Ascending aorta (tissue), 2 donors: ENCODE measurements at places on chromosomes 2 and 18.
A peak's percentile ranks its signal among the peaks of the same experiment; 100 is the strongest.

DNA sequence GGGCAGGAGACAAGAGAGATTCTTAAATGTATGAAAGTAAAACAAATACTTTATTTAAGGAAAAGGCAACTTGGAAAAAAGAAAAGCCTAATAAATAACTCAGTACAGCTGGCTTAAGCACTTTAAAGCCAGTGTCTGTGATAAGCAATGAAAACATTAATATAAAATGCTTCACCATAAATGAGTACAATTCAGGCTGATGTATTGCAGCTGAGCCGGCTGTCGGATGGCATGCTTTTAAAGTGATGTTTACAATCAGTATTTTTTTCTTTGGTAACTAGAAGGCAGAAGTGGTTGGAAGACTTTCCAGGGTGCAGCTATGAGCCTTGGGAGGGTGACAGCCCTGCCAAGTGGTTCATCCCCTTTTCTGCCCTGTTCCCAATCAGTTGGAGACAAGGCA, 58.7 kb upstream of the CELF4 start:
- DNase-seq, result no peak

- no peak for DNase-seq
Measured at GRCh38 chr2:186862869-186863709, 14.1 kb upstream of the ZSWIM2 start.

- no peak for DNase-seq
Measured at GRCh38 chr2:45885171-45885621, 233.7 kb downstream of the PRKCE start.

GRCh38 chr18:59990121-59990823, 90.5 kb downstream of the PMAIP1 start:
- DNase-seq, result no peak

- DNase-seq, result no peak
Measured at GRCh38 chr2:43766006-43766405, 7.8 kb upstream of the DYNC2LI1 start.

GRCh38 chr2:16650287-16651249, 15.1 kb downstream of the CYRIA start:
- DNase-seq, result no peak

DNA sequence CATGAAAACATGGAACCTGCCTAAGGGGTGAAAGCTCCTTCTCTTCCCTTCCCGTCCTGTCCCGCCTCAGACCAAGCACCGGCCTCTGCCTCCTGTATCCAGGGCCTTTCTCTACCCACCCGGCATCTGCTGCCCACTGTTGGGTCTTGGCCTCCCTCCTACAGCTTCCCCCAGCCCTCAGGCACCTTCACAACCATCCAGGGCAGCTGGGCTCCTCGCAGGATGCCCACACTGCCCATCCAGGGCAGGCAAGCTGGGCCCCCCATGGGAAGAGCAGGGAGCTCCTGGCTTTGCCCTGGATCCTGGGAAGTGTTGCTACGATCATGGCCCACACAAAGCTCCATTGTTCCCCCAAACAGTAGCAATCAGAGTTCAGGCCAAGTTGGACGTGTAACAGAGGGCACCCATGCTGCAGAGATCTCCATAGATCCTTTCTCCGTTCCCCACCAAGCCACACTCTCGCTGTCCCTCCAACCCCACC, 206.6 kb downstream of the NDUFA10 start:
- DNase-seq, result peak; percentile 45

GRCh38 chr2:161136696-161137324, 23.4 kb upstream of the TANK start:
- DNase-seq, result no peak

GRCh38 chr2:218659988-218660358, 490 bp downstream of the BCS1L start:
- no peak for DNase-seq

DNA sequence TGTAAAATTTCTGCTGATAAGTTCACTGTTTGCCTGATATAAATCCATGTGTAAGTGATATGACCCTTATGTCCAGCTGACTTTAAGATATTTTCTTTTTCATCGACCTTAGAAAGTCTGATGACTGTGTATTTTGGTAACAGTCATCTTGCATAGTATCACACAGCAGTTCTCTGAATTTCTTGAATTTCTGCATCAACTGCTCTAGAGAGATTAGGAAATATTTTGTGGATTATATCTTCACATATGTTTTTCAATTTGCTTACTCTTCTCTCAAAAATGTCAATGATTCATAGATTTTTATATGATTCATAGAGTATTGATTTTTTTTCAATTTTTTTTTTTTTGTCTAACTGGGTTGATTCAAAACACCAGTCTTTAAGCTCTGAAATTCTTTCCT, 945.3 kb downstream of the TRIB2 start:
- DNase-seq, result no peak

DNA sequence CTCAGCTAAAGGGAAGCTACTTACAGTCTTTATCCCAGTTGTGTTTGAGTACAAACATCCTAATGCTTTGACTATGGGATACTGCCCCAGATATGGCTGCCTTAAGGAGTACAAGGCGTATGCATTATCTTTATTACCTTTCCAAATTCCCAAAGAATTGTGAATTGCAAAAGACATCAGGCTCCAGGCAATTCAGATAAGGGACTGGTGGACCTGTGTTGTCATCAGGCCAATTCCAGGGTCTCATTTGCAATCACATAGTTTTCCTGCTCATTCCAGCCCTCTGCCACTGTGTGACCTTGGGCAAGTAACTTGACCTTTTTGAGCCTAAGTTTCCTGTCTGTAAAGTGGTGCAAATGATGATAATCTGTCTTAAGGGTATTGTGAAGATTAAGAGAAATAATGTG, 137.5 kb downstream of the FMNL2 start:
- no peak for DNase-seq

- DNase-seq, result no peak
Measured at GRCh38 chr2:57515366-57515765, 531.2 kb upstream of the VRK2 start.

DNA sequence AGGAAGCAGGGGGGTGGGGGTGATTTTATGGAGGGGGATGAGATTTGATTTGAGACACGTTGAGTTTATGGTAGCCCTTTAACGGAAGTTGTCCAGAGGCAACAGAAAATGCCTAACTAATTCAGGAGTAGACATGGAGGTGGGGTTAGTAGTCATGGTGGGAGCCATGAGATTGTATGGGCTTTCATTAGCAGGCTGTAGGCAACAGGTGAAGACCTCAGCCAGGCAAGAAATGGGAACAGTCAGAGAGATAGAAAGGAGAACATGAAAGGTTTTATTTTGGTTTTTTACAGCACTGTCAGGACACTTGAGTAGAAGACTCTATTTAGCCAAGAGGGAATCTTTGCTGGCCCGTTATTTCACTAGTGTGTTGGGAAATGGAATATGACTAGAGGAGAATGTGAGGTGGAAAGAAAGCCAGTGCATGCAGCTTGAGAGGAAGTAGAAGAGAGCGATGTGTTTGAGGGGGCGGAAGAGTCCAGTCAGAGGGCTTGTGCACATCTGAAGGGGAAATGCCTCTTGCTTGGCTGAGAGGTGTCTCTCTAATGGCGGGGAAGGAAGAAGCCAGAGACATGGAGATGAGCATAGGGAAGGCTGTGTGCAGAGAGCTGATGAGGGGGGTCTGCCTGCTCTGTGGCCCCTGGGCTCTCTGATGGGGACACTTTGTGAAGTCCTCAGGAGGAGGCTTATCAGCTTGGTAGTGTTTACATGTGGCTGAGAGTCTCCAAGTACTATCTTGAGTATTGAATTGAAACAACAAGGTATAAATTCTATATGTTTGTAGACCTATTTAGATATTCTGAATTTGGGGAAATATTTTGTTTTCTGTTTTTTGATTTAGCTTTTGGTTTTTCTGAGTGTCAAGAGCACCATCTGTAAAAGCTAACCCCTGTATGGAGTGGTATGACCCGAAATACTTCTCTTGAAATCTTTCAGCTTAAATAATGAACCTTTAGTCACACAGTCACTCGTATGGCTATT, 66.9 kb upstream of the ITM2C start:
- peak; percentile 16 for DNase-seq

DNA sequence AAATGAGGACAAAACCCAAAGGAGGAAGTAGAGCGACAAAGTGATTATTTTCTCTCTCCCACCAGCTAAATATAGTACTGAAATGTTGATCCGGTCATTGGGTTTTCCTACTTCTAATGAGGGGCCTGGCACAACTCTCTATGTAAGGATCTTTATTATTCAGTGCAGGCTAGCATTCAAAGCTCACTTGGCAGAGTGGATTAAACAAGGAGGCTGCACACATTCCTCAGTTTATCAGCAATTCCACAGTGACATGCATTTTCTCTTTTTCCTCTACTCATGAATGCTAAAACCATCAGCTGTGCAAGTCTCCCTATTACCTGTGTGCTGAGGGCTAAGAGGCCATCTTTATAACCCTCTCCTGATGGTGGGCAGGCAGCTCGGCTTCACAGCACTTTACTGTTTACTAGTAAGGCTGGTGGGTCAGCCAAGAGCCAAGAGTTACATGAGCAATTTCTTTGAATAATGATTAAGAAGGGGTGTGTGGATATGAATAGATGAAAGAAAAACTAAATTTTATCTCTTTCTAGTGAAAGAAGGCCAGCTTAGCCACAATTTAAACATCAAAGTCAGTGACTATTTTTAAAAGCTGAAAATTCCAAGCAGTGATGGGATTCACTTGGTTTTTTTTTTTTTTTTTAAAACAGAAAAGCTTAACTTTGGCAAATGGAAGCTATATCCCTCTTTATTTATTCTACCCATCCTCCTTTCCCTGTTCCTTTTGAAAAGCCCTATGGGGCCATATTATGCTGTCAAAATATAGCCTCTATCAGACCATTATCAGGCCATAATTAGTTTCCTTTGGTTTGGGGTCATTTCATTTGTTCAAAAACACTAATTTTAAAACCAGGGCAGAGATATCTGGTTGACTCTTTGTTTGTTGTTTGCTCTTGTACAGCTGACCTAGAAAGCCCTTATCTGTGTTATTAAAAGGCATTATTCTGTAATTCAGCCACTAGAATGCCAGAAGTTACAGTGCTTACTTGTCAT, 111.0 kb downstream of the RBM43 start:
- DNase-seq, result no peak

- DNase-seq, result no peak
Measured at GRCh38 chr2:227179988-227180685, 15.7 kb downstream of the COL4A3 start.

DNA sequence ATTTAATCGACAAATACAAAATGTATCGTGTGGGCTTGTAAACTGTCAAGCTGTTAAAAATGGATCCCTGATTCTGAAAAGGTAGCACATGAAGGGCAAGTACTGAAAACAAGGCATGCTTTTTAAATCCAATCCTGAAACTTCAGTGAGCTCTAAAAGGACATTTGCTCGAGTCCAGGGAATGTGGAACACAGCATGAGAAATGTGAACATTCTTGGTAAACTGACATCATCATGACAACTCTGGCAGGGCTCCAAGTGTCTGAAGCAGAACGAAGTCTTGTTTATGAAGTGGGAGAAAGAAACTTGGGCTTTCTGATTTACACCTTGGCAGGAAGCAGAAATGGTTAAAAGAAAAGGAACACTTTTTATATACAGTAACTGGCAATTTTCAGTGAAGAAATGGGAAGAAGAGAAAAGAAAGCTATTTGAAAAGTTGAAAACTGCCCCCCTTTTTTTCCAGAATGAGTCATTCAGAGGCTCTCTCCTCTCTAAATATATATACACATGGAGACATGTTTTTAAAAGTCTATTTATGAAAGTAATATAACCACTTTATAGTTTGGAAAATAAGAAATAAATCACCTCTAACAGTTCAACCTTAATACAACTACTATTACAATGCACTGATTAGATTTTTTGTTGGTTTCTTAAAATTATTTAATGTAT, 120.8 kb downstream of the GAREM1 start:
- DNase-seq, result peak; percentile 17

DNA sequence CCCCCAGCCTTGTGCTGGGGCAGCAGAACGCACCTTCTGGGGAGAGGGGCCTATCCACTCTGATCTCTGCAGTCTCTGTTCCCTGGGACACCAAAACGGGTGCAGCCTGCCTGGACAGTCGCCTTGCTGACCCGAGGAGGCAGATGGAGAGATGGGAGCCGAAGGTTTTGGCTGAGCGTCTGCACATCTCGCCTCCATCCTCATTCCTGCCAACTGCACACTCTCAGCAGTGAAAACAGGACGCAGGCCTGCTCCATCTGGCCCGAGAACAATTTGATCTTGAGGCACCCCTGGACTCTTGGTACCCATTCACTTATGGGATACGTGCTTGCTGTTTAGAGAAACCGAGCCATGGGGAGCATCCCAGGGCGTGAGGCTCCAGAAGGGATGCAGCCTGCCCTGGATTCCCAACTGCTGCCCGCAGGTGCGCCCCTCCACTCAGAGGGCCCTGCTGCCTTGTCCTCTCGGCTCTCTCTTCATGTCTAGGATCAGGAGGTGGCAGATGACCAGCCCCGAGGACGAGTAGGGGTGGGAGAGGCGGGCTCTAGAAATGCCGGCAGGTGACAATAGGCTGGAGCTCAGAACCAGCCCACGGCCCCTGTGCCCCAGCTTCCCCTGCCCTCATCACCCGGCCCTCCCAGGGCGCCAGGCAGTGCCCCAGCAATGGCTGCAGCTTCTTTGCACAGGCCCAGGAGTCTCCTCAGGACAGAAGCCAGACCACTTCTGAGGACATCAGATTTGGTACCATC, 9.1 kb upstream of the SEMA4C start:
- no peak for DNase-seq

DNA sequence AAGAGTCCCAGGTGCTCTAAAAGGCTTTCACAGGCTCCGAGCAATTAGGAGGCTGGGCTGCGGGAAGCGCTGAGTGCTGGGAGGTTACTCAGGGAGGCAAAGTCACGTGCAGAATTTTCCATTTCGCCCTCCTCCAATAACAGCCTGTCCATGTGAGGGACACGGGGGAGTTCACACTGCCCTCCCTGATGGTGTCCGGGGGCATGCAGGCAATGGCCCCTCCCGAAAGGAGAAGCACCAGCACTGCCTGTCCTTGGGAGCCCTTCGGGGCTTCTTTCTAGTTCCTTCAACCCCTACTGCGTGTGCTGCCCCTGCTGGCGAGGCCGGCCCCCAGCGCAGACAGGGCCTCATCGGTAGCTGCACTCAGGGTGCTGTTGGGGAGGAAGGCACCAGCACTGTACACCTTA, 63.1 kb upstream of the HPCAL1 start:
- DNase-seq, result no peak

DNA sequence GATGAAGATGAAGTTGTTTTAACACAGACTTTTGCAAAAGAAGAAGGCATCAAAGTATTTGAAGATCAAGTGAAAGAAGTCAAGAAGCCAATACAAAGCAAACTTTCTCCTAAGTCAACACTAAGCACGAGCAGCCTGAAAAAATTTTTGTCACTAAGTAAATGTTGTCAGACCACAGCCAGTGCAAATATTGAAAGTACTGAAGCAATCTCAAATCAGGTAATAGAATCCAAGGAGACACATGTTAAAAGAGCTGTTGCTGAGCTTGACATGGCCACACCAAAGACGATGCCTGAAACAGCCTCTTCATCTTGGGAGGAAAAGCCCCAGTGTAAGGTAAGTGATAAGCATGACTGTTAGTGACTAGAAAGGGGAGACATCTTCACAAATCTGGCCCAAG, 75.1 kb downstream of the FSIP2 start:
- no peak for DNase-seq

DNA sequence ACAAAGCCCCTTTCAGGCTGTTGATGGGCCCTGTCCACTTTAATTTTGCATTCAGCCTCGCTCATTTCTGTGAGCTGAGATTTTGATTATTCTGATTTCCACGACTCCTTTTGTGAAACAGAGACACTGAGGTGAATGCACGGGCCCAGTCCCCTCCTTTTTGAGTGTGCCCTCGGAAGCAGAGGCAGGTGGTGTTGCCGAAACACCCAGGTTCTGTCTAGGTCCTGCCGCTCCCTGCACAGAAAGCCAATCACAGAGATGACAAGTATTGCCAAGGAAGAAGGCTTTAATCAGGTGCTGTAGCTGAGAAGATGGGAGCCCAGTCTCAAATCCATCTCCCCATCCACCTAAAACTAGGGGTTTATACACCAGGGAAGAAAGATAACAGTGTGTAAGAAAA, 44.2 kb upstream of the EDAR start:
- DNase-seq, result no peak
